ENCODE measurements at places on chromosomes 16 and 17.

- peak; percentile 49 for DNase-seq
Measured at GRCh38 chr17:73156166-73156840, 8.5 kb upstream of the SSTR2 start.

- no peak for DNase-seq
Measured at GRCh38 chr16:20191566-20191965, 117.9 kb upstream of the GPR139 start.

DNA sequence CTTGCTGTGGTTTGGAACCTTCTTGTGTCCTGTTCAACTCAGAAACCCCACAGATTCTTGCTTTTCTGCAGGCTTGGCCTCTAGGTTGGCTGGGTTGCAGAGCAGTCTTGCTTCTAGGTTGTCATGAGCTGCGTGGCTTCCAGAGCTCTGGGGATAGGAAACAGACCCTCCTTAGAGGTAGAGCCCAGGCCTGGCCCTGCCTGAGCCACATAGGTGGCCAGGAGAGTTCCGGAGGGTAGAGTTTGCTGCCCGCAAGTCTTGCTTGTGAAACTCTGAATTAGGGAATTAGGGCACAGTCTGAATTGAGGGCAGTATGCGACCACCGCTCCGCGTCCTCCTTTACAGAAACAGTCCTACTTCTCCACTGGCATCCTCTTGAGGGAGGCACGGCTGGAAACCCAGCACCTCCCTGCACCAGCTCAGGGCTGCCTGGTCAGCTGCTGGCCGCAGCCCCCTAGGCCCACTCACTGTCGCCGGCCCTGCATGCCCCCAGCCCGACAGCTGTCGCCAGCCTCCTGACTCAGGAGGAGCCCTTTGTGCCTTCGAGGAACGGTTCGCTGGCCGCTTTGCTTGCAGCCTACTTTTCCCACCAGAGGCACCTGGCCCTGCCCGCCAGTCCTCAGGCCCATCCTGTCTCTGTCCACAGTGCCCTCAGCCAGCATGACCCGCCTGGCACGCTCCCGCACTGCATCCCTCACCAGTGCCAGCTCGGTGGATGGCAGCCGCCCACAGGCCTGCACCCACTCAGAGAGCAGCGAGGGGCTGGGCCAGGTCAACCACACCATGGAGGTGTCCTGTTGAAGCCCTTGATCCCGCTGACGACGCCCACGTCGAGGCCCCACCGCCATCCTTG lies 4.3 kb upstream of the SETD6 start:
- no peak for DNase-seq

- no peak for DNase-seq
Measured at GRCh38 chr16:23353440-23353839, 51.3 kb downstream of the SCNN1B start.

GRCh38 chr16:75251280-75252048 lies at the start of gene BCAR1:
TSS of gene BCAR1 (minus strand) at chr16:75251624. CDS start at chr16:75251482, 142 bp downstream.
- DNase-seq = no peak

DNA sequence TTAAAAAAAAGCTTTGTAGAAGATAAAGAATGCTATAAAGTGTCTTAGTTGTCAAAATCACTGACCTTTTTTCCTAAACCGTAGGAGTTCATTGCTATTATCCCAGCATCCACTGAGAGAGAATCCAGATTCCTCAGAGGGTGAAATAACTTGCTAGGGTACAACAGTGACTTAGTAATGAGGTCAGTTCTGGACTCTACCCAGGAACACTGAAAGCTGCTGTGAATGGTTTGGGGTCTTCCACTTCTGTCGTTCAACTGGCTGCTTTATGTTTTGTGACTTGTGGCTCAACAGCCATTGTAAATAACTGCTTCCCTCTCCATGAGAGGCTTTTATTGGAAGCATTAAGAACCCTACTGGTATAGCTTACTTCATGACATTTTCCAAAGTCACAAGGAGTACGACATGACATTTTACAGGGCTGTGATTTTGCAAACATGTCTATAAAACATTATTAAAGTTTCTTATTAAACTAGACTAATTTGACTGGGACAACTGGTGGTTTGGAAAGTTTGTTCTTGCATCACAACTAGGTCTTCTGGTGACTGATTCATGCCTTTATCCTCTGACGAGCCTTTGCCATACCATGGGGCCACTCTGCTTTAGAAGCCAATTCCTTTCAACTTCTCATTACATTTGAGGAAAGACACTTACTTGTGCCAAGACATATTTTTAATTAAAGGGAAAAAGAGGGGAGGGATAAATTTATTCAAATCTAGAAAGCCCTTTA lies 92.2 kb upstream of the CDH11 start:
- DNase-seq = no peak

- no peak for DNase-seq
Measured at GRCh38 chr16:8589057-8589899, 1.0 kb downstream of the TMEM114 start.
